A673 (cell line): ENCODE measurements at places on chromosomes 1 and 21. TPM values are rescaled to one million over a fixed set of nuclear protein-coding genes. Genes with fewer than 3 reads are reported as not detected.

Gene LCE3E
- not detected in 2 replicates for total RNA-seq

GRCh38 chr1:11339346-11340232 is 66.6 kb downstream of the UBIAD1 start:
- DNase-seq: peak; percentile 22

- no peak for DNase-seq
Observed at GRCh38 chr1:119250299-119250698, 109.8 kb upstream of the WARS2 start.

DNA sequence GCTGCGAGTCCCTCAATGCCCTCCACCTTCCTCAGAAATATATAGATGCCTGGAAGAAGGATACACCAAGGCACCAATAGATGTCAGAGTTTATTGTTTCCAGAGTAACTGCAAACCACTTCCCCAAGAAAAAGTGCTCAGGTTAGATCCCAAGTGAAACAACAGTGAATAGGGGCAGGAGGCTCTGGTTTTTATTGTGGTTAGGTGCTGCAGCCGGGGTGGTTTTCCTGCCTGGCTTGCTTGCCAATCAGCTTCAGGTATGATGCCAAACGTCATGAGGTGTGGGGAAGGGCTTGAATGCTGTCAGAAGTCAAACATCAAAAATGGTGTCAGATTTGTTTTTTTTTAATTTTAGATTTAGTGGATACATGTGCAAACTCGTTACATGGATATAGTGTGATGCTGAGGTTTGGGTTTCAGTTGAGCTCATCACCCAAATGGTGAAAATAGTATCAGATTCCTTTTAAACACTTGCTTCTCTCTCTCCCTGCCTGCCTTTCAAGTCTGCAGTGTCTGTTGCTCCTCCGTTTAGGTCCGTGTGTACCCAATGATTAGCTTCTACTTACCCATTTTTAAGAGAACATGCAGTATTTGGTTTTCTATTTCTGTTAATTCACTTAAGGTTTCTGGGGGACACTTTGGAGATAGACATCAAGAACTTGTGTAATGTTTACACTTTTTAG is 1317.0 kb downstream of the MRPL39 start:
- DNase-seq: no peak

DNA sequence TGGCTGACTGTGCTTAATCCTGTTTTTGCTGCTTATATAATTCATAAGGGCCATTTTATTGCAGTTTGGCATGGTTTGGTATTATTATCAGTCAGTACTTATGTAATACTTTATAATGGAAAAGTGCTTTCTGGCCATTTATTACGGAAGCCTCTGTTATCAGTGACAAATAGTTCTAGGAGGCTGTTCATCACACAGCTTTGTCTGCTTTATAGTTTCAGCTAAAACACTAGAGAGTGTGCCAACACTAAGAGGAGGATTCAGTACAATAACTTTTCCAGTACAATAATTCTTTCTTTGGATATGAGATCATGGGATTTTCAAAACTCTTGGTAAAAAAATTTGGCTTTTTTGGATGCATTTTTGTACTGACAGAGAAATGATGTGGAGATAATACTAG is 102.9 kb upstream of the PTGFR start:
- no peak for DNase-seq

- DNase-seq: no peak
Observed at GRCh38 chr1:9840176-9840575, 16.4 kb upstream of the CLSTN1 start.
